CD4-positive, alpha-beta T cell treated with Interleukin-15 for 4 hours (primary cell): ENCODE measurements at places on chromosomes 3 and 15.

- no peak for DNase-seq
These were observed 441.5 kb upstream of the RARB start for GRCh38 chr3:24986612-24987011.

- no peak for DNase-seq
These were observed 8.5 kb upstream of the PSMD6 start for GRCh38 chr3:64031540-64032508.

DNA sequence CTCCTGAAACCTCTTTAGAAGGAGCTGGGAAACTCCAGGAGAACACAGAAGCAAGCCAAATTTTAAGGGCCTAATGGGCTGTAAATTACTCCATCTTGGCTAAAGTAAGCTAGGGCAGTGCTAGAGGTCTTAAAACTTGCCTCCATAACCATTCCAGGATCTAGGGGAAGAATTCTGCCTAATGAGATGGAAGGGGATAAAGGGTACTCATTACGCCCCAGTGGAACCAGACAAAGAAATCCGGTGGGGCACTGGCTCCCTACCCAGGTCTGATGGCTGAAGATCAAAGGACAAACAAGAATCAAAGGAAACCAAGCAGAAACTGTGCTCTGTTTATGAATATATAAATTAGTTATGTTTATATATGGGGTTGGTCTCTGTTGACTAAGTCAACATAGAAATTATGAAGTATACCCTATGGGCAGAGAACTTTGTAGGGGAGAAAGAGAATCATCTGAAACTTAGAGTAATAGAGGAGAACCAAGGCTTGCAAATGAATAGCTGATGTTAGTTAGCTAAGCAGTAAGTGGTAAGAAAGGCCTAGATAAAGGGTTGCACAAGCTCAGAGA is 57.8 kb downstream of the NCEH1 start:
- no peak for DNase-seq

- DNase-seq, result no peak
These were observed 248.8 kb upstream of the CDIN1 start for GRCh38 chr15:36330598-36330997.

DNA sequence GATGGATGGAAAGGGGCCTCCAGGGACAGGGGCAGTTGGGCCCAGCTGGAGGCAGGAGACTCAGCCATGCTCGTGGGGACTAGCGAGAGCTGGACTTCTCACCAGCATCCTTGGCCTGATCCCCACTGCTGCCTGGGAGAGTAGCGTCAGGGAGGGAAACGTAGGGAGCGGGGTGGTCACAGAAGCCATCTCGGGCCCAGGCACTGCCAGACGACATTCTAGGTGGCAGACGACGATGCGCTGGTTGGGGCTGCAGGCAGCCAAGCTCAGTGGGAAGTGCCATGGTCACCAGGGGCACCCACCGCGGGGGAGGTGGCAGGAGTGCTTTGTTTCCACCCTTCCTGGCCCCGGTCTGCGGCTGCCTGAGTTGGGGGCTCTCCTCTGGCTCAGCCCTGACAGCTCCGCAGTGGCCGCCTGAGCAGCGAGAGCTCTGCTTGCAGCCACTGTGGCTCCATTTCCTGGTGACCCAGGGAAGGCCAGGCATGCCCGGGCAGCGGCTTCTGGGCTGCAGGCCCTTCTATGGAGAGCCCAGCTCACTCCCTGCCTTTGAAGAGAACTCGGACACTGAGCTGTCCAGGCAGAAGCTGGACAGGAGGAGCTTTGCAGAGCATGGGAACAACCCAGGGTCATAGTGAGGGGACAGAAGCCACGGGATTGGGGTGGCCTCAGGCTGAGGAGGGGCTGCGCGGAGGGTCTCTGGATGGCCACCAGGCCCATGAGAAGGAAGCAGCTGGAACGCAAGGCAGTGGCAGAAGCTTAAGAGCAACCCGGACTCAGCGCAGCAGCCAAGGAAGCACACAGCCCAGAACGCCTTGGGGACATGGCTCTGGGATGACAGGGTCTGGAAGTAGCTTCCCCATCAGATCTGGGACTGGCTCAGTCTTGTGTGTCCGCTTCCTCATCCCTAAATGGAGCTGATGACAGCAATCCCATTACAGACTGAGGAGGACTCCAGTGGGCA is 30.8 kb downstream of the KLHL25 start:
- DNase-seq, result no peak

DNA sequence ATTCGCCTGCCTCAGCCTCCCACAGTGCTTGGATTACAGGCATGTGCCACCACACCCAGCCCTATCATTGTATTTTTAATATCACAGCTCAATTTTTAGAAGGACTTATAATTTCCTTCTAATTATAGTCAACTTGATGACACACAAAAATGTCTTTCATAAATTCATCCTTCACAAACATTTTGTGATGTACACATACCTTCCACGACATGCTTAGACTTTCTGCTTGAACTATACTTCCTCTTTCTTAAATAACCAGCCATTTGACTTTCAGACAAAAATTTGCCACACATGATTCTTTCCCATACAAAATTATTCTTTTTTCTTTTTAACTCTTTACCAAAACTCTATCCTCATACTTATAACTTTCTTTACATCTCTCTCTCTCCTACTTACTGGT is 48.4 kb upstream of the CCK start:
- no peak for DNase-seq

DNA sequence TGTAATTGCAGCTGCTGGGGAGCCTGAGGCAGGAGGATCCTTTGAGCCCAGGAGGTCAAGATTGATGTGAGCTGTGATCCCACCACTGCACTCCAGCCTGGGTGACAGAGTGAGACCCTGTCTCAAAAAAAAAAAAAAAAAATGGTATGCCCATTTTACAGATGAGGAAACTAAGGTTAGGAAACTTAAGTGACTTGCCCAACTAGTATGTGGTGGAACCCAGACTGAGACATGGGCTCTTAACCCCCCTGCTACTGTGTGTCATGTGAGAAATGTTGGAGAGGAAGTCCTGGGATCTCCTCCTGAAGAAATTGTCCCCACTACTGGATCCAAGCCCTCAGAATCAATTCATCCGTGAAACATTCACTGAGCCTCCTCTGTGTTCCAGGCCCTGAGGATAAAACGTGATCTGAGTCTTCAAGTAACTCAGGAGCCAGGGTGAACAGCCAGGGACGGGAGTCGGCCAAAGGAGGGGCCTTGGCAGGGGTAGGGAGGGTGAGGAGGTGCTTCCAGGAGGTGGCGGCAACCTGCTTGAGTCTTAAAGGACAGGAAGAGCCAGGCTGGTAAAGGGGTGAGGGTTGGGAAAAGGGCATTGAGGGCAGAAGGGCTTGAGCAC is 19.6 kb upstream of the RNU6-1 start:
- DNase-seq, result no peak

DNA sequence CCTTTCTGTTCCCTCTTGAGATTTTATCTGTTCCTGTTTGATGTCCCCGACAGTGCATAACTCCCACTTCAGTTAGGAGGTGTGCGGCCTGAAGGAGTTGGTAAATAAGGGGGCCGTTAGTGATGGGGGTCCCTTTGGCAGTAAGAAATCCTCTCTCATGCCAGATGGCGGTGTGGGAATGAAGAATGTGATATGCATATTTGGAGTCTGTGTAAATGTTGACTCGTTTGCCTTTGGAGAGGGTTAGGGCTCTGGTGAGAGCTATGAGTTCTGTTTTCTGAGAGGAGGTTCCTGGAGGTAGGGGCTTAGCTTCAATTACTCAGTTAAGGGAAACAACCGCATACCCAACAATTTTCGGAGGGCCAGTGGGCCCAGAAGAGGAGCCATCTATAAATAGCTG is 38.8 kb upstream of the RNF7 start:
- no peak for DNase-seq

DNA sequence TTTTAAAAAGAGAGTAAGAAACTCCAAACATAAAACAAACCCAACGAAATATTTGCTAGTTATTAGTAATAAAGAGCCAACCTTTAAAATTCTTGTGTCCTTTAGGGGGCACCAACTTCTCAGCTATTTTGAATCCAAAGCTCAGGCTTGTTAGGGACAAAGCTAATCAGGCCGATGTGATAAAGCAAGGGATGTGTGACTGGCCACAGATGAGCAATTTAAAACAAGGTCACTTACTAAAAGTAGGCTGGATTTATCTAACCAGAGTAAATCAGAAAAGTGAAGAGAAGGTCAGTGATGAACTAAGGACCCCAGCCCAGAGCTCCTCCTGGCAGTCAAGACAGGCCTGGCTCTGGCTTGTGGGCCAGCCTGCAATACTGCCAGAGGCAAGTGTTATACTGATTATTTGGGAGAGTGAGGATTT is 108.5 kb downstream of the CYP19A1 start:
- DNase-seq, result no peak

DNA sequence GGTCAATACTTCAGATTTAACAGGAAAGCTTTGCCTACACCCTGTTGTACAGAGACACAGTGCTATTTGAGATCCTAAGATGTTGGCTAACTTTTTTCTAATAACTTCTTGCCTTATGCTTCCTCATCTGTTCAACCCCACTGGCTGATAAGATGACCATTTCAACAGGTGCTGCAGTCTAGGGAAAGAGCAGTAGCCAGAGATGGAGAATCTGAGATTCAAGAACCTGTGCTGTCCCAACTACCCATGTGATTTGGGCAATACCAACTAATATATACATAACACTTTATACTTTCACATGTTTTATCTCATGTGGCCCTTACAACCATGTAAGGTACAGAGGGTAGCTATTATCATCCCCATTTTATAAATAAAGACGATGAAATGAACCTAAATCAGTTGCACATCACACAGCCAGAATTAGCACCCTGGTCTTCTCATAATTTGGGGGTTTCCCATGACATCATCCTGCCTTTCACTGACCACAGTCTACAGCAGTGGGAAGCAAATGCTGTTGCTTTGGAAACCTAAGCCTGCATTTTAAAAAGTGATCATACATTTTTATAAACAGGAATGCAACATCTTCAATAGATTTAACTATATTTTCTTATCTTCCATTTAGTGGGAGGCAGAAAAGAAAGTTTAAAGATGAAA is 9.7 kb downstream of the TTC23 start:
- peak; percentile 7 for DNase-seq

DNA sequence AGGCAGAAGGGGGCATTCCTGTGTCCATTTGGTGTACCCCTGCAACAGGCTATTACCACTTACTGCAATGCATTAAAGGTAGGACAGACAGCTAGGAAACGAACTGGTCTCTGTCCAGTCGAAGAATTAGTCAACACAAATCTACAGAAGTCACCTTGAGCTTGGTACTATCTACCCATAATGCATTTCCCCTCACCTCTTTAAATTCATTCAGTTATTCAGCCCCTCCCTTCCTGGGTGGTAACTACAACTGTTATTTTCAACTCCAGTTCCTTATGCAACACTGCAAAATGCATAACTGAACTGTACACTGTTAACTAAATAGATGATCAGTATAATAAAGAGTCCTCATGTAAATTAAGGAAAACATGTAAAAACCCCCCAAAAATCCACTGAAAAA is 77.6 kb downstream of the MAGI1 start:
- DNase-seq, result no peak
